Activated CD8-positive, alpha-beta memory T cell treated with anti-CD3 and anti-CD28 coated beads, Interleukin-2, amount 10 ng/mL, durations not matched to agents 7 days and 5 days (primary cell): ENCODE measurements at places on chromosomes 6 and 20.

GRCh38 chr6:11987386-11987785 is 24.7 kb upstream of the HIVEP1 start:
- H3K27ac ChIP-seq = no peak overlapping the region
- peaks cover 5% of the 10 kb centered on the region for H3K27me3 ChIP-seq
- H3K4me1 ChIP-seq = peaks cover 2% of the 10 kb centered on the region
- no peaks in the 10 kb centered on the region for H3K36me3 ChIP-seq

DNA sequence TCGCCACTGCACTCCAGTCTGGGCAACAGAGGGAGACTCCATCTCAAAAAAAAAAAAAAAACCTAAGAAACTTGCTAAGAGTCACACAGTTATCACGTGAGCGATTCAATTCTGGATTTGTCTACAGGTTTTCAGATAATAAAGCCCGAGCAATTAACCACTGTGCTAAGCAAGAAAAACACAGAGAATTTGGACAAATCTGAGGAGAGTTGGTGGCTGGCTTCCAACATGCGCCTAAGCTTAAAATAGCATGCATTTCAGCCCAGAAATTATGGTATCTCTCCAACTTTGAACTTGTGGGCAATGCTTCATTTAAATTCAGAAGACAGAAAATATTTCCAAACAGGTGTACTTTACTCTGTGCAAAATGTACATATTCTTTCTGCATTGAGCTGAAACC is 232.9 kb downstream of the TSHZ2 start:
- DNase-seq = no peak
- H3K4me1 ChIP-seq = peaks cover 10% of the 10 kb centered on the region
- no peak overlapping the region for H3K4me3 ChIP-seq

GRCh38 chr6:135458051-135458450 is 39.5 kb downstream of the AHI1 start:
- peaks cover 3% of the 10 kb centered on the region for H3K4me1 ChIP-seq
- no peak overlapping the region for H3K27ac ChIP-seq
- no peaks in the 10 kb centered on the region for H3K27me3 ChIP-seq
- no peak for DNase-seq
- H3K36me3 ChIP-seq = peaks cover 18% of the 10 kb centered on the region

GRCh38 chr20:20368418-20369249 is 730 bp downstream of the INSM1 start:
- no peak for DNase-seq
- H3K27me3 ChIP-seq = peaks cover 77% of the 10 kb centered on the region
- H3K36me3 ChIP-seq = no peaks in the 10 kb centered on the region

DNA sequence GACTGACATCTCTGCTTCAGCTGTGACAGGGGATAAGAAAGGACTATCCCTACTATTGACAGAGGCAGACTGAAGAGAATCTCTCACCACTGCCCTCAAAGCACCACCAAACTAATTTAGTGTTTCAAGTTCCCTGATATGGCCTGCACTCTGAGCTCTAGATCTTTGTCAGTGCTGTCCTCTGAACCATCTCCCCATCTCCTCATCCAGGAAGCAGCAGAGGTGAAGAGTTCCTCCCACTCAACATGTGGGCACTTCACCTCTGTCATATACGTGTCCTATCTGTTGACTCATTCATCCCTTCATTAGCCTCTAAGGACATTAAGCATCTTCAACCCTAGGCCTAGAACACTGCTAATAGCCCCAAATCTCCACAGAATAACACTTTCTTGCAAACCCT is 14.1 kb downstream of the FAM210B start:
- no peak overlapping the region for H3K4me3 ChIP-seq
- DNase-seq = no peak
- no peaks in the 10 kb centered on the region for H3K27me3 ChIP-seq
- peak overlapping the region; percentile 65 for H3K27ac ChIP-seq
- peaks cover 35% of the 10 kb centered on the region for H3K4me1 ChIP-seq
- H3K36me3 ChIP-seq = peaks cover 70% of the 10 kb centered on the region

- H3K27ac ChIP-seq = no peak overlapping the region
- H3K4me1 ChIP-seq = peaks cover 31% of the 10 kb centered on the region
- H3K4me3 ChIP-seq = no peak overlapping the region
- H3K27me3 ChIP-seq = no peaks in the 10 kb centered on the region
- no peak for DNase-seq
These were observed 4.5 kb downstream of the GID8 start for GRCh38 chr20:62942456-62942855.

GRCh38 chr6:11552442-11552841 is 14.9 kb downstream of the TMEM170B start:
- H3K27ac ChIP-seq = no peak overlapping the region
- H3K27me3 ChIP-seq = peaks cover 2% of the 10 kb centered on the region
- no peak overlapping the region for H3K4me3 ChIP-seq
- H3K36me3 ChIP-seq = no peaks in the 10 kb centered on the region

GRCh38 chr20:52104546-52105441 is 86.8 kb downstream of the ZFP64 start:
- peak overlapping the region; percentile 44 for H3K4me3 ChIP-seq
- no peaks in the 10 kb centered on the region for H3K36me3 ChIP-seq
- H3K27ac ChIP-seq = no peak overlapping the region
- H3K4me1 ChIP-seq = peaks cover 22% of the 10 kb centered on the region
- DNase-seq = no peak
- H3K27me3 ChIP-seq = peaks cover 48% of the 10 kb centered on the region

- no peak overlapping the region for H3K4me3 ChIP-seq
- H3K27ac ChIP-seq = no peak overlapping the region
- peaks cover 3% of the 10 kb centered on the region for H3K36me3 ChIP-seq
- H3K4me1 ChIP-seq = peaks cover 4% of the 10 kb centered on the region
These were observed 28.8 kb downstream of the ZFAND3 start for GRCh38 chr6:37848371-37848770.

- no peak for DNase-seq
- H3K27me3 ChIP-seq = peaks cover 4% of the 10 kb centered on the region
- H3K36me3 ChIP-seq = no peaks in the 10 kb centered on the region
- no peaks in the 10 kb centered on the region for H3K4me1 ChIP-seq
- H3K4me3 ChIP-seq = no peak overlapping the region
These were observed 67.2 kb downstream of the SLC22A1 start for GRCh38 chr6:160188773-160189172.

DNA sequence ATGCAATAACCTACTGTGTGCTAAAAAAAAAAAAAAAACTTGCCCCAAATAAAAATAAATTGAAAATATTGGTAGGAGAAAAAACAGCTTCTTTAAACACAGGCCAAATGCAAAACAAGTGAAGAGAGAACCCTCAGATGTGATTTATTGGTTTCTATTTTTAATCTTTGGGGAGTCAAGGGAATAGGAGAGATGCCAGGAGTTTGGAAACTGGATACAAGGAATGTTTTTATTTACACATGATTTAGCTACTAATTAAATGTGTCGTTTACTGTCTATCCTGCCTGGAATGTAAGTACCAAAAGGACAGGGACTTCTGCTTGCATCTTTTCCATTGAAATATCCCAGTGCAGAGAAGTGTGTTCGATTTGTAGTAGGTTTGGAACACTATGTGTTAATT is 810.7 kb downstream of the MAFB start:
- H3K27me3 ChIP-seq = no peaks in the 10 kb centered on the region
- H3K36me3 ChIP-seq = no peaks in the 10 kb centered on the region
- H3K27ac ChIP-seq = no peak overlapping the region
- no peaks in the 10 kb centered on the region for H3K4me1 ChIP-seq

GRCh38 chr6:42556462-42556861 is 7.4 kb upstream of the UBR2 start:
- peaks cover 3% of the 10 kb centered on the region for H3K27me3 ChIP-seq
- DNase-seq = no peak
- H3K4me3 ChIP-seq = no peak overlapping the region

GRCh38 chr20:43749734-43750294 is 23.0 kb upstream of the GTSF1L start:
- H3K27ac ChIP-seq = peak overlapping the region; percentile 72
- H3K27me3 ChIP-seq = peaks cover 20% of the 10 kb centered on the region
- no peak overlapping the region for H3K4me3 ChIP-seq
- peaks cover 50% of the 10 kb centered on the region for H3K4me1 ChIP-seq

- H3K27ac ChIP-seq = no peak overlapping the region
- no peaks in the 10 kb centered on the region for H3K36me3 ChIP-seq
- H3K4me1 ChIP-seq = peaks cover 2% of the 10 kb centered on the region
- no peak overlapping the region for H3K4me3 ChIP-seq
- H3K27me3 ChIP-seq = no peaks in the 10 kb centered on the region
These were observed 68.3 kb downstream of the SMLR1 start for GRCh38 chr6:130895516-130895915.

DNA sequence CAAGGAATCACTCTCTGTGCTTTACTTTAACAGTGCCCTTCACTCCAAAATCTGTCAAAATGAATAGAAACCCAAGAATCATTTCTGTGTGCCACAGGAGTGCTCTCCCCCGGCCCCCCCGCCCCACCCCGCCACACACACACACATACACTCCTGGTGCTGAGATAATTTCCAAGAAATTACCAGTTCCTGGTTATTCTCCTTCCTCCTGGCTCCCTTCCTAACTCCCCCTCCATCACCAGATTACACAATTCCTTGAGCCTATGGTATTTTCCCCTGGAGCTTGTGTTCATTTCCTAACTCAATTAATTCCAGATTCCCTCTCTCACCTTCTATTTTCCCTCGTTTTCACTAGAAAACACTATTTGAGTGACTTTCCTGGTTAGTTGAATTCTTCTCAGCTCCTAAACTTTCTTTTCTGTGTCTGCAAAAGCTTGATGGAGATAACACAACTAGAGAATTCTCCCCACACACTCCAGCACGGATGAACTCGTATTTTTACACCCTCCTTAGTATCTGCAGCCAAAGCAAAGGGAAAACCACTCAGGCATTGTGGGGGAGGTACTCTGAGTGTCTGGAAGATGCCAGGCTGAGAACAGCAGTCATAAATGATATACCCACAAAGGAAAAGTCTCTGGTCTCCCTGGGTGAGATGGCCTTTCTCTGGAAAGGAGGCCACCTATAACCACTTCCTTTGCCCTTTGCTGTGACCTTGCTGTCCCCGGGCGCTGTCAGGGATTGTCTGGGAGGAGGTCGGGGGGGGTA is 1.9 kb upstream of the SLC24A3 start:
- no peak overlapping the region for H3K4me3 ChIP-seq
- H3K36me3 ChIP-seq = no peaks in the 10 kb centered on the region
- peaks cover 1% of the 10 kb centered on the region for H3K4me1 ChIP-seq
- peaks cover 47% of the 10 kb centered on the region for H3K27me3 ChIP-seq
- no peak overlapping the region for H3K27ac ChIP-seq
- DNase-seq = no peak

DNA sequence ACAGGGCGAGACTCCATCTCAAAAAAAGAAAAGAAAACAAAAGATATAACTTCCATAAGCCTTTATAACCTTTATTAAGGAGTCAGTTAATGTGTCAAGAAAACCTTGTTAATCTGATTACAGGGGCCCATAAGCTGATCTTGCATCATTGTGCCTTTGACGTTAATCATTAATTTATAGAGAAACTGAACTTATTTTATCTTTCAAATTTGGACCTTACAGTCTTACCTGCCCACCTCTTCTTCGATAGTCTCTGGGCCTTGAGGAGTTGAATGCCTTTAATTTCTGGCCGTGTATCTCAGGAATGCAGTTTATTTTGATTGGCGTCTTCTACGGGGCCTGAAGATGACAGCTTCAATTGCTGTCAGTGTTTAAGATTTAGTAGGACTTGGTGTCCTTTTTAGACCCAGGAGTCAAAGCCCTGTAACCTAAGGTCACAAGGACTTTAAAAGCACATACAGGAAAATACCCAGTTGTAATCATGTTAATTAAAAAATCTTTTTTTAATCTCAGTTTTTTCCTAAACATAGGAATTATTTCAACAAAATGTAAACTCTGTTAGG is 5.8 kb downstream of the ACOT13 start:
- DNase-seq = no peak
- no peak overlapping the region for H3K4me3 ChIP-seq
- peaks cover 15% of the 10 kb centered on the region for H3K4me1 ChIP-seq
- H3K27me3 ChIP-seq = no peaks in the 10 kb centered on the region
- H3K27ac ChIP-seq = no peak overlapping the region

- H3K4me1 ChIP-seq = peaks cover 87% of the 10 kb centered on the region
- H3K27ac ChIP-seq = peak overlapping the region; percentile 33
- H3K36me3 ChIP-seq = peaks cover 21% of the 10 kb centered on the region
- no peak for DNase-seq
- H3K27me3 ChIP-seq = no peaks in the 10 kb centered on the region
- H3K4me3 ChIP-seq = no peak overlapping the region
These were observed 237.0 kb upstream of the TAB2 start for GRCh38 chr6:149080511-149080910.

DNA sequence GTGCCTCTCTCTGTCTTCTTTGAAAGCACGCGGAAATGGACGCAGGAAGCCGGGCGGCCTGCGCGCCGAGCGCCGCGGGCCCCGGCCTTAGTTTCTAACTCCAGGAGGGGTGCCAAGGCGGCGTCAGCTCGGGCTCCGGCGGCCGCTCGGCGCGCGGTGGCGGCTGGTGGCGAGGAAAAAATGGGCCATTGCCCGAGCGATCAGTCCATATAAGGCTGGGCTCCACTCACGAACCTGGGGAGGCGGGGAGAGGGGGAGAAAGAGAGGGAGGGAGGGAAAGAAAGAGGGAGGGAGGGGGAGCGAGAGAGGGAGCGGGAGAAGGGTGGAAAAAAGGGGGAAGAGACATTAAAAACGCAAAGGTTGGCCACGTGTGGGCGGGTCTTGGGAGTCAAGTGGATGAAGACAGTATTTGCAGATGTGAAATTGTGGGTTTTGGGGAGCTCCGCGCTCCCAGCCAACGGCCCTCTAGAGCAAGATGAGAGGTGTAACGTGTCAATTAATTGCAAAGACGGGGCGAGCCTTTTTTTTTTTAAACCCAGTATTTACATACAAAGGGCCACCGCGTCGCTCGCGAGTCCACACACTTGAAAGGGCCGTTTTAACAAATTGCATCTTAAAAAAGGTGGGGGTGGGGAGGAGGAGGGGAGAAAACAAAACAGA is at the start of gene NKX2-2:
Gene NKX2-2 (minus strand): TSS at position 184 of the 660 bp plus-strand sequence. CDS start 395 bp downstream, outside the sequence.
- peaks cover 84% of the 10 kb centered on the region for H3K27me3 ChIP-seq
- DNase-seq = peak; percentile 12
- no peak within 1 kb of the TSS for H3K4me3 ChIP-seq
- no peak within 1 kb of the TSS for H3K27ac ChIP-seq
- H3K36me3 ChIP-seq = peaks cover 3% of the 10 kb centered on the region
- peaks cover 21% of the 10 kb centered on the region for H3K4me1 ChIP-seq

DNA sequence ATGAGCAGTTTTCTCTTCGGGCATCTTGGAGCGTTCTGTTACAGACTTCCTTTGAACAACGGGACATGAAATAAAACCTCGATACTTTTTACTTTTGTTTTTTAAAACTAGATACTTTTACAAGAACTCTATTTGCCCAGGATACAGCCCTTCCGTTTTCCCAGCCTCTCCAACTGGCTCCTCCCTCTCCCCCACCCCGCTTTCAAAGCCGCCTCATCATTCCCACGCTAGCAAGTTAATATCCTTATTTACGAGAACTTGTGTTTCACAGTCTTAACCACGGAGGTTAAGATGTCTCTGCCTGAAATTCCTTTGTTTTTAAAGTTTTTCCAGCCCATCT is 241 bp upstream of the CFAP206 start:
- no peak overlapping the region for H3K27ac ChIP-seq
- peak overlapping the region; percentile 69 for H3K4me3 ChIP-seq
- no peaks in the 10 kb centered on the region for H3K36me3 ChIP-seq
- no peak for DNase-seq
- H3K27me3 ChIP-seq = peaks cover 35% of the 10 kb centered on the region

DNA sequence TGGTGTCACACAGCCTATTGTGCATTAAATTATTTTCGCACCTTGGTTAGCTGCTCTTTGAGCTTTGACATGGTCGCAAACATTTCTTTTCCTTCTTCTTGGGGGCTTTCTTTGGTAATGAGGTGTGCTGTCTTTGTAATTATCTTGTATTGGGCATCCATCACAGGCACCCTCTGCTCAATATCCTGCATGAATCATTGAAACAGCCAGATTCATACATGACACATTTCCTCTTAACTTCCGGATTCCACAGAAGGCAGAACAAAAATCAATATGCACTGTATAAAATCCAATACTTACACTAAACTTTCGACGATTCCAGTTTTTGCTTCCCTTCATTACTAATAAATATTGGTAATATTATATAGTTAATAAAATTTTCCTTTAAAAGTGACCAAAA is 175.6 kb downstream of the SYNE1 start:
- peaks cover 4% of the 10 kb centered on the region for H3K4me1 ChIP-seq
- no peak for DNase-seq
- H3K27ac ChIP-seq = no peak overlapping the region
- no peak overlapping the region for H3K4me3 ChIP-seq
